Esophagus squamous epithelium (tissue), 5 donors: ENCODE measurements at places on chromosomes 1 and 21. TPM values are rescaled to one million over a fixed set of nuclear protein-coding genes. Genes with fewer than 3 reads are reported as not detected.
A peak's percentile ranks its signal among the peaks of the same experiment; 100 is the strongest.

DNA sequence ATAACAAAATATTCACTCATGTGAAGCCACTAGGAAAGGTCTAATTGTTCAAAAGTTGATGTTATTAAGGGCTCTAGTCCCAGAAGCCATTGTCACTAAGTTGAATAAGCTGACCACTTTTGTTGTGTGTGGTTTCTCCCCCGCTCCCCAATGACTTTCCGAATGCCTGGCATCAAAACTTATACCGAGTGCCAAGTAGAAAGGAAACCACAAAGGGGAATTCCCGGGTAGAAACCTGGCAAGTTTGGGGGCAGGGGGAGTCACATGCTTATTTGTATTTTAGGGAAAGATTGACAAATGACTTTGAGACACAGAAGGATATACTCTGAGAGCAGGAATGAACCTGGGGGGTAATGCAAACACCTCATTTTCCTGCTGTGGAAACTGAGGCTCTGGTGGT, 154.1 kb downstream of the TGFBR3 start:
- peak overlapping the region; percentile 71 for H3K27ac ChIP-seq
- DNase-seq = no peak
- peaks cover 11% of the 10 kb centered on the region for H3K4me1 ChIP-seq
- no peaks in the 10 kb centered on the region for H3K27me3 ChIP-seq
- H3K4me3 ChIP-seq = no peak overlapping the region
- H3K36me3 ChIP-seq = peaks cover 48% of the 10 kb centered on the region

DNA sequence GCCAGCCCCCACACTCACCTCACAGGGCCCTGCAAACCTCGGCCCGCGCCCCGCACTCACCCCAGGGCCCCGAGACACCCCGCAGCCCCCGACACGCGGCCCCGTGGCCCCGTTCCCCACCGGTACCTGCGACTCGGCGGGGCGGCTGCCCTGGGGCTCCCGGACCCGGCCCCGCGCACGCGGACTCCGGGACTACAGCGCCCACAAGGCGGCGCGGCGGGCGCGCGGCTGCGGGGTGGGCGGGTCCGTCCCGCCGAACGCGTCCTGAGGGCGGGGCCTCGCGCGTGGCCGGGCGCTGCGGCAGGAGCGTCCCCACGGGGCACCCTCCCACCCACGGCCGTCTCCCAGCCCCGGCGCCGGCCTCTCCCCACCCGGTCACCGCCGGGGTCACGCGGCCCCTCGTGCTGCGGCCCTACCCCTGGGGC, at the start of gene SLC19A1:
TSS of gene SLC19A1 (minus strand) at position 199 of the 425 bp plus-strand sequence. CDS start 4,481 bp downstream, outside the sequence.
- DNase-seq = no peak
- peak within 1 kb of the TSS; percentile 86 for H3K4me3 ChIP-seq
- no peaks in the 10 kb centered on the region for H3K36me3 ChIP-seq
- H3K4me1 ChIP-seq = peaks cover 11% of the 10 kb centered on the region

GRCh38 chr1:8360493-8361197, 42.7 kb downstream of the SLC45A1 start:
- H3K27ac ChIP-seq = no peak overlapping the region
- peaks cover 64% of the 10 kb centered on the region for H3K36me3 ChIP-seq
- no peaks in the 10 kb centered on the region for H3K27me3 ChIP-seq
- H3K4me1 ChIP-seq = peaks cover 26% of the 10 kb centered on the region
- H3K4me3 ChIP-seq = no peak overlapping the region
- DNase-seq = no peak

DNA sequence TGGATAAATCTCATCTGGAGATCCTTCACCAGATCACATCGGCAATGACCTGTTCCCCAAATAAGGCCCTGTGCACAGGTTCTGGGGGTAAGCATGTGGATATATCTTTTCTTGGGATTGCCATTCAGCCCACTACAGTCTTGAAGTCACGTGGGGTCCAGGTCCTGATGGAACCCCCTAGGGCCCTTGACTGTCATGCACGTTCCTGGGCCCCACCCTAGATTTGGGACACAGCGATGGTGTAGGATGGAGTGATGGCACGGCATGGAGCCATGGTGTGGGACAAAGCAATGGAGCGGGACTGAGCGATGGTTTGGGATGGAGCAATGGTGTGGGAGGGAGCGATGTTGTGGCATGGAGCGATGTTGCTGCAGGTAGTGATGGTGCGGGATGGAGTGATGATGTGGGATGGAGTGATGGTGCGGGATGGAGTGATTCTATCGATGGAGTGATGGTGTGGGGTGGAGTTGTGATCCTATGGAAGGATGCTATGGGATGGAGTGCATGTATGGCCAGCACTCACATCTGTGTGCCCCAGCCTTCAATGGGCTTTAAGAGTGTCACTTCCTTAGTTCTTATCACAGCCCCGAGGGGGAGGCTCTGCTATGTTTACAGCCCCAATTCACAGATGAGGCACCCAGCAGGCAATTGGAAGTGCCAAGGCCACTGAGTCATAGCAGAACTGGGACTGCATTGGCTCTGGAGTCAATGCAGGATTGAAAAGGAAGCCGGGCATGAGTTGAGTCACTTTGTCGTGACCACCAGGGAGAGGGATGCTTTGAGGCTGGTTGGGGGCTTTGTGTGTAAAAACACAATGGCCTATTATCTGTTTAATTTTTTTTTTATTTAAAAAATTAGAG, 97.0 kb upstream of the C1orf174 start:
- H3K4me1 ChIP-seq = no peaks in the 10 kb centered on the region
- no peaks in the 10 kb centered on the region for H3K27me3 ChIP-seq
- no peak overlapping the region for H3K27ac ChIP-seq

DNA sequence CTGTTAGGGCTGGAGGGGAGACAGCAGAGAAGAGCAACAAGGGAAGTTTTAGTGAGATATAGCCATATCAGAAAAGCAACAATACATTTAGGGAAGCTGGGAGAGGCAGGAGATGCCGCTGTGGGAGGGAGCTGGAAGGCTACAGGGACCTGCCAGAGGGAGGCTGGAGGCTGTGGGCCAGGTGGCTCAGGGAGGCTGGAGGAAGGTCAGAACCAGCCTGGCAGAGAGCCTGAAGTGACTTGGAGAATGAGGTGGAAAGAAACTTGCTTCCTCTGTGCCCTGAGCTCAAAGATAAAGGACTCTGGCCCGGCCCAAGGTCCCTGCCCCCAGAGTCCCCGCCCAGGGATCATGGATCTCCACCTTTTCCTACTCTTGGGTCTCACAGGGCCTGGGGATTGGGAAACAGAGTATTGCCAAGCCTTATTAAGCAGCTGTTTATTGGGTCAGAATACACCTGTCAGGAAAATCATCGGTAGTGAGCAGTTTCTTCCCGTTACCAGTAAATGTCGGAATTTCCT, 85.9 kb downstream of the KIF26B start:
- no peaks in the 10 kb centered on the region for H3K36me3 ChIP-seq
- DNase-seq = no peak
- H3K27me3 ChIP-seq = no peaks in the 10 kb centered on the region
- H3K27ac ChIP-seq = no peak overlapping the region
- no peak overlapping the region for H3K4me3 ChIP-seq

- no peaks in the 10 kb centered on the region for H3K36me3 ChIP-seq
- no peaks in the 10 kb centered on the region for H3K27me3 ChIP-seq
- no peak for DNase-seq
Measured at GRCh38 chr1:214615871-214616270, 12.9 kb downstream of the CENPF start.

- peaks cover 53% of the 10 kb centered on the region for H3K4me1 ChIP-seq
- H3K4me3 ChIP-seq = peak overlapping the region; percentile 95
- peak overlapping the region; percentile 78 for H3K27ac ChIP-seq
Measured at GRCh38 chr1:3795453-3796214, 664 bp downstream of the LRRC47 start.

- no peaks in the 10 kb centered on the region for H3K4me1 ChIP-seq
- DNase-seq = no peak
- no peak overlapping the region for H3K27ac ChIP-seq
- H3K36me3 ChIP-seq = no peaks in the 10 kb centered on the region
- H3K27me3 ChIP-seq = no peaks in the 10 kb centered on the region
Measured at GRCh38 chr1:248751635-248752034, 3.9 kb downstream of the LYPD8 start.

DNA sequence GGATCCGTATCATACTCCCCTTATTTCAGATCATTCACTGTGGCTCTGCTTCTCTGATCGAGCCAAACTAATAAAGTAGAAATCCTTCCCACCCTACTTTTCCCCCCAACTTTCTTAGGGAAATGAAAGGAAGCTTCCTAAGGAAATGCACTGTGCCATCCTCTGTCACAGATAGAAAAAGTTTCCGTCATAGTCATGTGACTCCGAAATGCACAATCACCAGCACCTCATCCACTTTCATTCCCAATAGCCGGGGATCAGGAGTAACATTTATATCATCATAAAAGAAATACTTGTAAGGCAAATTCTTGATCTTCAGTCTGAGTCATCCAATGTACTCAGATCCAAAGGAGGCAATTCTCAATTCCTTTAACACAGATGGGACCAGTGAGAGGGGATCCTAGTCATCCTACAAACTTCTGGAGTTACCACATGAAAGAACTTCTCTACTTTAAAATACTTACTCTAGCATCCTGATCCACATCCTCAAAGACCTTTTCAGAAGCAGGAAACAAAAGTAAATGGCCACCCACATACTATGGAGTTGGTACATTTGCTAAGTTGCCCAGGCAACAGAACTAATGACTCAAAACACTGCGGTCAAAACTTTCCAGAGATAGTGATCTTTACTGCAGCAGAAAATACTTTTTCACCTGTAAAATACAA, 97.8 kb upstream of the ZC3H11B start:
- H3K27me3 ChIP-seq = no peaks in the 10 kb centered on the region
- H3K36me3 ChIP-seq = no peaks in the 10 kb centered on the region
- no peak overlapping the region for H3K4me3 ChIP-seq
- H3K4me1 ChIP-seq = no peaks in the 10 kb centered on the region
- no peak for DNase-seq

DNA sequence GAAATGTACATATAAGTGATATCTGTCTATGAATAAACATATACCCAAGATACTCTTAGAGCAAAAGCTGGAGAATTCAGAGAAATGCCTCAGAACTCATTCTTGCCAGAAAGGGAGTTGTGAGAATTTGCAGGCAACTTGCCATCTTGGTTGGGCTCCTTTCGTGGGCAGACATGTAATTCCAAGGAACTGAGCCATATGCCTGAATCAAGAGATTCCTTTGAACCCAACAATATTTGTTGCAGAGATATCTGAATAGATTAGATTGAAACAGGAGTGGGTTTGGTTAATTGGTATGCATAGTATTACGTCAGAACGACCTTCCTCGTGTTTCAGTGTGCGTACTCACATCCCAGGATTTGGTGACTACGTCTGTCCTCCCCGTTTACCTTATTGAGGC, 67.0 kb downstream of the TGFB2 start:
- no peak overlapping the region for H3K27ac ChIP-seq
- no peaks in the 10 kb centered on the region for H3K4me1 ChIP-seq
- no peak for DNase-seq
- H3K4me3 ChIP-seq = no peak overlapping the region
- no peaks in the 10 kb centered on the region for H3K27me3 ChIP-seq

GRCh38 chr1:36652586-36652985, 169.9 kb upstream of the CSF3R start:
- H3K4me1 ChIP-seq = no peaks in the 10 kb centered on the region
- no peaks in the 10 kb centered on the region for H3K36me3 ChIP-seq
- no peak overlapping the region for H3K4me3 ChIP-seq
- DNase-seq = no peak
- H3K27ac ChIP-seq = no peak overlapping the region

- no peaks in the 10 kb centered on the region for H3K36me3 ChIP-seq
- no peak overlapping the region for H3K27ac ChIP-seq
- no peaks in the 10 kb centered on the region for H3K27me3 ChIP-seq
- DNase-seq = no peak
- H3K4me1 ChIP-seq = no peaks in the 10 kb centered on the region
- H3K4me3 ChIP-seq = no peak overlapping the region
Measured at GRCh38 chr1:76005765-76006164, 68.8 kb upstream of the ST6GALNAC3 start.

GRCh38 chr1:147665521-147665920, 4.8 kb downstream of the ACP6 start:
- H3K4me1 ChIP-seq = no peaks in the 10 kb centered on the region
- DNase-seq = no peak
- peaks cover 3% of the 10 kb centered on the region for H3K27me3 ChIP-seq
- no peak overlapping the region for H3K4me3 ChIP-seq

DNA sequence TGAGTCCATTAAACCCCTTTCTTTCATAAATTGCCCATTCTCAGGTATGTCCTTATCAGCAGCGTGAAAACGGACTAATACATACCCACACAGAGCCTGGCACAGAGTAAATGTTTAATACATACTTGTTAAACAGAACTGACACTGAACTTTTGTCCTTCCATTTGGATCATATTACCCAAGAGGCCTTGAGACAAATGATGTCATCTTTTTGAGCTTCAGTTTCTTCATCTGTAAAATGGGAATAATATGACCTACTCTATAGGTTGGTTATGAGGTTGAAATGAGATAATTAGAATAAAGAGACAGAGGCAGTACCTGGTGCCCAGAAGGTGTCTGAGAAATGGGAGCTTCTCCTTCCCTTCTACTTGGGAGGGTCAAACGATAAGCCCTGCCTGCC, 13.8 kb downstream of the CYB5RL start:
- no peak overlapping the region for H3K4me3 ChIP-seq
- H3K27me3 ChIP-seq = no peaks in the 10 kb centered on the region

DNA sequence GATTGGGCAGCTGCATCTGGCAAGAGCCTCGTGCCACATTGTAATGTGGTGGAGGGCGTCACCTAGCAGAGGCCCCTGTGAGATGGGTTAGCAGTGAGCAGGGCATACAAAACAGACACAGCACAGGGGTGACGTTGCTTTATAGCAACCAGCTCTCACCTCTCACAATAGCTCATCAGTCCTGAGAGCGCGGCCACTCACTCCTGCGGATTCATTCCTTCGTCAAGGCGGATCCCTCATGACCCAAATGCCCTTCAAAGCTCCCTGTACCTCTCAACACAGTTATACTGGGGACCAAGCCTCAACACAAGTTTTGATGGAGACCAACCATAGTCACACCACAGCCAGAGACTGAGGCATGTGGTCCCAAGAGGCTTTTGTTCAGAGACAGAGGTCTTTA, 22.9 kb downstream of the SLC37A1 start:
- H3K27ac ChIP-seq = no peak overlapping the region
- H3K27me3 ChIP-seq = no peaks in the 10 kb centered on the region
- H3K4me3 ChIP-seq = no peak overlapping the region

GRCh38 chr1:33897092-33897725, 33.3 kb downstream of the HMGB4 start:
- no peaks in the 10 kb centered on the region for H3K27me3 ChIP-seq
- DNase-seq = no peak
- no peaks in the 10 kb centered on the region for H3K36me3 ChIP-seq
- peaks cover under 1% of the 10 kb centered on the region for H3K4me1 ChIP-seq
- H3K4me3 ChIP-seq = no peak overlapping the region

- no peaks in the 10 kb centered on the region for H3K36me3 ChIP-seq
- H3K27ac ChIP-seq = no peak overlapping the region
- no peak for DNase-seq
- H3K4me3 ChIP-seq = no peak overlapping the region
Measured at GRCh38 chr1:112237983-112238545, 157.9 kb upstream of the CTTNBP2NL start.

- H3K36me3 ChIP-seq = no peaks in the 10 kb centered on the region
- H3K4me1 ChIP-seq = peaks cover 4% of the 10 kb centered on the region
- DNase-seq = no peak
- no peak overlapping the region for H3K4me3 ChIP-seq
- no peak overlapping the region for H3K27ac ChIP-seq
Measured at GRCh38 chr1:52296345-52296744, 69.7 kb downstream of the CC2D1B start.

CADM3 gene
- total RNA-seq = 9.2 TPM

C1orf115 gene
- 6.6 TPM for total RNA-seq

MIXL1 gene
- total RNA-seq = not detected

KHDRBS1 gene
- 70.2 TPM for total RNA-seq

ZC3H11A gene
- total RNA-seq = 55.5 TPM

SSR2 gene
- 148 TPM for total RNA-seq

ADORA3 gene
- 5.2 TPM for total RNA-seq

KLHDC9 gene
- 1.4 TPM for total RNA-seq

AMPD1 gene
- 0.32 TPM for total RNA-seq

ADAM30 gene
- total RNA-seq = not detected
